Upper lobe of left lung (tissue), 6 donors: ENCODE measurements at places on chromosomes 1 and 21. TPM values are rescaled to one million over a fixed set of nuclear protein-coding genes. Genes with fewer than 3 reads are reported as not detected.

DNA sequence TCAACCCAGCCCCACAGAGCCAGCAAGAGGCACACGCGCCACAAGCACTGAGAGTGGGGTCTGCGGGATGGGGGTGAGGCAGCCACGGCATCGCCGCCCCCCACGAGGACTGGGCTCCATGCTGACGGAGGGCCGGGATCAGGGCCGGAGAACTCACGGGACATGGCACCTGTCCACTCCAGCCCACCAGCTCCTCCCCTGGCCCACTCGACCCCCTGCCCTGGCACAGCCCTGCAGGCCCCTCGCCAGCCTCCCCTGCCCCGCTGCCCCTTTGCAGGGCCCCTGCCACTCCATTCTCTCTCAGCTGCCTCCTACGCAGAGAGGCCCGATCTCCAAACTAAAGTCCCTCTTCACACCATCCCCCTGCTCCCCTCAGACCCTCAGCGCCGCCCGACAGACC is 134.0 kb downstream of the NPHP4 start:
- no peak overlapping the region for H3K27ac ChIP-seq
- no peaks in the 10 kb centered on the region for H3K4me1 ChIP-seq
- H3K4me3 ChIP-seq: no peak overlapping the region
- peak; percentile 62 for DNase-seq
- H3K27me3 ChIP-seq: no peaks in the 10 kb centered on the region
- H3K36me3 ChIP-seq: peaks cover 24% of the 10 kb centered on the region

DNA sequence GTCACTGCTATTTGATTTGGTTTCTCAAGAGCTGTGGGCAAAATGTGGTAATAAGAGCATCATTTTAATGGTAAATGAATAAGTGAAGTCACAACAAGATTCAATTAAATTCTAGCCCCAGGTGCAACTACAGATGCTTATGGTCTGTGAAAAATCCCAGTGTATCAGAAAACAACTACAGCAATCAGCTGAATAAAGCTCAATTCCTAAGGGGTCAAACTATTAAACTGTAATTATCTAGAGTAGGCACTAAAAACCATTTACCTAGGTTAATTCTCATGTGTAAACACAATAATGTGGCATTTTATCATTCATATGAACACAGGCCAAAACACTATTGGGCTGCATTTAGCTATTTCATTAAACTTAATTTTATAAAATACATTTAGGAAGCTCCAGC is 9.6 kb downstream of the TARBP1 start:
- no peaks in the 10 kb centered on the region for H3K36me3 ChIP-seq
- no peaks in the 10 kb centered on the region for H3K4me1 ChIP-seq
- no peak for DNase-seq
- H3K27ac ChIP-seq: no peak overlapping the region
- no peak overlapping the region for H3K4me3 ChIP-seq

GRCh38 chr1:81304187-81304586 is 496.5 kb upstream of the ADGRL2 start:
- H3K4me3 ChIP-seq: no peak overlapping the region
- no peak for DNase-seq
- no peaks in the 10 kb centered on the region for H3K27me3 ChIP-seq
- no peaks in the 10 kb centered on the region for H3K4me1 ChIP-seq
- no peaks in the 10 kb centered on the region for H3K36me3 ChIP-seq

NECTIN4 gene
- 5.2 TPM for total RNA-seq
